ENCODE measurements at places on chromosomes 7 and 10.

DNA sequence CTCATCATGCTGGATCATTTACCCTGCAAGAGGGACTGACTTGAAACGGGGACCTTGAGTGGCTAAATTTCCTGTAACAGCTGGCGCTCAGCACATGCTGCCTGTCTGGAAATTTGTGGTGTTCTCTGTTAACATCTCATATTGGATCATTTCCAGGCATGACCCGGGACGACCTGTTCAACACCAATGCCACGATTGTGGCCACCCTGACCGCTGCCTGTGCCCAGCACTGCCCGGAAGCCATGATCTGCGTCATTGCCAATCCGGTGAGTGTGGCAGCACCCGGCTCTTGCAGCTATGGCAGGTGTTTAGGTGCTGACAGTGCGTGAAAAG lies 9.9 kb downstream of the MDH2 start:
- no peak for DNase-seq

- DNase-seq = no peak
Measured at GRCh38 chr7:114825423-114825951, 96.4 kb upstream of the MDFIC start.

GRCh38 chr10:58517491-58518355 lies 5.1 kb downstream of the BICC1 start:
- DNase-seq = no peak

DNA sequence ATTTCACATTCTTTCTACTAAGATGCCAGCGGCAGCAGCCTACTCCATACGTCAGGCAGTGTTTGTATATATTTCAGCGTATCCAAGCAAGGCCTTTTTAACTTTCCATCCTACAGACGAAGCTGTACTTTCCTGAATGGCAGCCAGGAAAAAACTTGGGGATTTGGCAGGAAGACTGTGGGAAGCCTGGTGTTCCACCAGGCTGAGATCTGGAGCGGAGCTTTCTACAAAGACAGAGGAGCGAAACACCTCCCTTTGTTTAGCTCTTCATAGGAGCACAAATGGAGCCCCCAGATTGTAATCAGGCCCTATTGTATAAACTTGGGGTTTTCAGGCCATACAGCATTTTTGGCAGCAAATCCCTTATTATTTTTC lies 143.8 kb downstream of the TES start:
- no peak for DNase-seq

DNA sequence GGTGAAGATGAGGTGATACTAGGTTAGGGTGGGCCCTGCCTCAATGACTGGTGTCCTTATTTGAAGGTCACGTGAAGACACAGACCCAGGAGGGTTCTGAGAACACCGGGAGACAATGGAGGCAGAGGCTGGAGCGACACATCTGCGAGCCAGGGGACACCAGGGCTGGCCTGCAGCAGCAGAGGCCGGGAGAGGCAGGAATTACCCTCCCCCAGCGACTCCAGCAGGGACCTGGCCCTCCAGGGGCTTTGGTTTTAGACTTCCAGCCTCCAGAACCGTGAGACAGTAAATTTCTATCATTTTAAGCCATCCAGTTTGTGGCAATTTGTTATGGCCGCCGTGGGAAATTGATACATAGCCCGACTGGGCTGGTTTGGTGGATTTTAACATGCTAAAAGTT lies 152.2 kb downstream of the DNAJB6 start:
- no peak for DNase-seq

GRCh38 chr10:114571316-114571999 lies 86.6 kb downstream of the ABLIM1 start:
- DNase-seq = no peak
